Fibroblast of skin of right biceps (primary cell): ENCODE measurements at places on chromosomes 5 and 9.

GRCh38 chr5:119011186-119011585 lies 22.8 kb upstream of the DTWD2 start:
- no peak for DNase-seq

- DNase-seq, result no peak
Measured at GRCh38 chr9:130320723-130321481, 55.3 kb downstream of the HMCN2 start.

- peak; percentile 52 for DNase-seq
Measured at GRCh38 chr9:122228568-122229484, at the start of gene LHX6. LHX6 (minus strand) TSS chr9:122228957; CDS start chr9:122228740, 217 bp downstream.

DNA sequence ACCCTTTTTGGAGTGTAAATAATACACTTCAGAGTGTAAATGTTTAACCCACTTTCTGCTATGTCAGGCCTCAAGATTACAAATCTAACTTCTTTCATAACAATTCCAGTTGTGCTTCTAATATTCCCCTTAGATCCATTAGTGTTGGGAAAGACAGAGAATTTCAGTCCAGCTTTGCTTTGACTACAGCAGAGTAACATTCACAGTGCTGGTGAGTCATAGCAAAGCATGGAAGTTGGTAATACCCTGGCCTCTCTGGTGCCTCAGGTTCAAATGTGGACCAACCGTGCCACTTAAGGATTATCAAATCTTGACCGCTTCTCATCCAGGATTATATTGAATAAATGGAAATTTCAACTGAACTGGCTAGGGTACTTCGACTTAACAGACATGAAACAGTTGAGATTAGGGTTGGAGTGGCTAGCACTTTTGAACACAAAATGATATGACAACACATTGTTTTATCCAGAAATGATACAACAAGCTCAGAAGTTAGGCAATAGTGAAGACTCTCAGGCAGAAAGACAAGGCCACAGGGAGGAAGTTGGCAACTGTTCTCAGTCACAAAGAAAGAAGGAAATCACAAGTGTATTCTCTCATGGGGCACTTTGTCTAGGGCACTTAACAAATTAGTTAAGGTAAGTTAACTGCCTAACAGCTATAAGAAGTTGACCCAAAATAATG lies 24.4 kb upstream of the RASA1 start:
- peak; percentile 57 for DNase-seq

DNA sequence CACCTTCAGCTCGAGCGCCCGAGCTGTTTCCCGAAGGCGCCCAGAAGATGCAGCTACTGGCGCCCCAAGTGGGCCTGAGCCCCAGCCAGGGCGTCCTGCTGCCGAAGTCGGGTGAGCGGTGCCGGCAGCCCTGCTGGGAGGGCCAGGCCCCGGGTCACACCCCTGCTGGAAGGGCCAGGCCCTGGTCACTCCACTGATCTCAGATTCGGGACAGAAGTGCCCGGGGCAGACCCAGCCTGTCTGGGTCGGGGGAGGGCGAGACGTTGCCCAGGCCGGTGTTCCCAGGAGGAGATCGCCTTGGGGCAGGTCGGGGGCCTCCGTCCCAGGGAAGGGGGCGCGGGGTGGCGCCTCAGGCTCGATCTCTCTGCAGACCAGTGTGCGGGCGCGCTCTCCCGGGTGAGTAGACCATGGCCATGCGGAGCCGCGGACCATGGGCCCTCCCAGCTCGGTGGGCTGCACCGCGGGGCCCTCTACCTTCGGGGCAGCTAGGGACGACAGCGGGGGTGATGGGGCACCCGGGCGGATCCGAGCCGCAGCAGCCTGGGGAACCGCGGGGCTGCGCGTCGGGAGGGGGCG lies 2.3 kb downstream of the LCNL1 start:
- DNase-seq, result no peak

GRCh38 chr9:71741926-71742648 lies 26.2 kb downstream of the CEMIP2 start:
- no peak for DNase-seq

DNA sequence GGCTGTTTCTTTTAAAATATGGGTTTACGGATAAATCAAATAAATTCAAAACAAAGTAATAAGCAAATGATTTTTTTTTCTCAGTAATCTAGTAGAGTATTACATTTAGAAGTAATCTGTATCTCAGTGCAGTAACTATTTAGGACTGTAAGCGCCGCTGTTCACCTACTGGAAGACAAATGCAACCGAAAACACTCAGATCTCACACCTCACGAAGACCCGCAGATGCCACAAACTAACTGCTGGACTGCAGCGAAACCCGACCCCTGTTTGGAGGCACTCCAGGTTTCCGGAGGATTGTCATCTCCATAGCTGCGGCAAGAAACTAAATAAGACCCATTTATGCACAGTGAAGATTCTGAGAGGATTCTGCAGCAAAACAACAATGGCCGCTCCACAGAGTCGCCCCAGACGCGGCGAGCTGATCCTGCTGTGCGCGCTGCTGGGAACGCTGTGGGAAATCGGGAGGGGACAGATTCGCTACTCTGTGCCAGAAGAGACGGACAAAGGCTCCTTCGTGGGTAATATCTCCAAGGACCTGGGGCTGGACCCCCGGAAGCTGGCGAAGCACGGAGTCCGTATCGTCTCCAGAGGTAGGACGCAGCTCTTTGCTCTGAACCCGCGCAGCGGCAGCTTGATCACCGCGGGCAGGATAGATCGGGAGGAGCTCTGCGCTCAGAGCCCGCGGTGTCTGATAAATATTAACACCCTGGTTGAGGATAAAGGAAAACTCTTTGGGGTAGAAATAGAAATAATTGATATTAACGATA lies at the start of gene PCDHGA8:
Gene PCDHGA8, plus strand, starts transcription at position 205 of the 770 bp plus-strand sequence. Its CDS starts 181 bp downstream, at position 386.
- peak; percentile 57 for DNase-seq

- peak; percentile 83 for DNase-seq
Measured at GRCh38 chr5:10355071-10355889, 1.8 kb downstream of the MARCHF6 start.
